ENCODE measurements at places on chromosomes 1 and 21.
A peak's percentile ranks its signal among the peaks of the same experiment; 100 is the strongest.

GRCh38 chr1:201740086-201740541, 88.8 kb upstream of the IPO9 start:
- peak; percentile 11 for DNase-seq

GRCh38 chr1:69305621-69306020, 262.1 kb upstream of the LRRC7 start:
- DNase-seq = no peak

DNA sequence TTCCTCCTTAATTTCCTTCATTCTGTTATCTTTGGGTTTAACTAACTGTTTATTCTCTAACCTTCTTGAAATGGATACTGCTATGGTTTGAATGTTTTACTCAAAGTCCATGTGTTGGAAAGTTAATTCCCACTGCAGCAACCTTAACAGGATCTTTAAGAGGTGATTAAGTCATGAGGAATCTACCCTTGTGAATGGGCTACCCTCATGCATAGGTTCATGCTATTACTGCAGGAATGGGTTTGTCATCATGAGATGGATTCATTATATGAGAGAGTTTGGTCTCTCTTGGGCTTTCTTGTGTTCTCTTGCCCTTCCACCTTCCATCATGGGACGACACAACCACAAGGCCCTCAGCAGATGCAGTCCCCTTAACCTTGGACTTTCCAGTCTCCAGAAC, 516.9 kb downstream of the ADGRL2 start:
- DNase-seq = no peak

DNA sequence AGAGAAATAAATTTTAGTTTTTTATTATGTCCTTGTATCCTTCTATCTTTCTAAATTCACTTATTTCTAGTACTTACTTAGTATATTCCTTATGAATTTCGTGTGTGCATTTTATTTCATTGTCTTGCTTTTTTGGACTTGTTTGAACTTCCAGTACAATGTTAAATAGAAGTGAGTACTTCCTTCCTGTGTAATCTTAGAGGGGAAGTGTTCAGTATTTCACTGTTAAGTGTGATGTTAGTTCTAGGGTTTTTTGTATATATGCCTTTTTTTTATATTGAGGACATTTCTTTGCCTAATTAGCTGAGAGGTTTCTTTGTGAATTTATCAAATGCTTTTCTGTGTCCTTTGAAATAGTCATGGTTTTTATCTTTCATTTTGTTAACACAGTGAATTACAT, 10.7 kb downstream of the LYPLAL1 start:
- DNase-seq = no peak

DNA sequence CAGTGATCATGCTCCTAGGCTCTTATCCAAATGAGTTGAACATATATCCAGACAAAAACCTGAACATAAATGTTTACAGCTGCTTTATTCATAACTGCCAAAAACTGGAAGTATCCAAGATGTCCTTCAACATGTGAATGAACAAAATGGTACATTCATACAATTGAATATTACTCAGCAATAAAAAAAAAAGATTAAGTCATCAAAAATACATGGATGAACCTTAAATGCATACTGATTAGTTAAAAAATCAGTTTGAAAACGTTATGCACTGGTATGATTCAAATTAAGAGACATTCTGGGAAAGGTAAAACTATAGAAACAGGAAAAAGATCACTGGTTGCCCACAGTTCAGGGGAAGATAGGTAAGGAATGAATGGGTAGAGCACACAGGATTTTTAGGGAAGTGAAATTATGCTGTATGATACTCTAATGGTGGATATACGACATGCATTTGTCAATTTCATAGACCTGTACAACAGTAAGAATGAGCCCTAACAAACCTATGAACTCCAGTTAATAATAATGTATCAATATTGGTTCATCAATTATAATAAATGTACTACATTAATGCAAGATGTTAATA, 3.1 kb downstream of the LRRC40 start:
- DNase-seq = no peak

DNA sequence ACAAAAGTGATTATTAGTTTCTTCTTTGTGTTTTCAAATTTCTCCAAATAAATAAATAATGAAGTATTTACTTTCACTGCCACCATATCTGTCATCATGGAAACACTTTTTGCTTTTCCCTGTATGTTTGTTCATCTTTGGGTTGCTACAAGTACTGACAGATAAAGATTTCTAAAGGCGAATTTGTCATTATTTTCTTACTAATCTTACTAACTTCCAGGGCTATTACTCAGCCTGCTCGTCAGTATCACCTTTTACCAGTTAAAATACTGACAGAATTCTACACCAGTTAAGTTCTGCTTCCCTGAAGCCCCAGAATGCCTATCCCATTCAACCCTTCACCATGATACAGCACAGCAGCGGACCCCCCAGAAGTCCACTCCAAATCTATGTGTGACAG, 106.1 kb downstream of the CDC42BPA start:
- DNase-seq = no peak

- no peak for DNase-seq
Observed at GRCh38 chr1:234862944-234863515, 253.1 kb upstream of the IRF2BP2 start.

DNA sequence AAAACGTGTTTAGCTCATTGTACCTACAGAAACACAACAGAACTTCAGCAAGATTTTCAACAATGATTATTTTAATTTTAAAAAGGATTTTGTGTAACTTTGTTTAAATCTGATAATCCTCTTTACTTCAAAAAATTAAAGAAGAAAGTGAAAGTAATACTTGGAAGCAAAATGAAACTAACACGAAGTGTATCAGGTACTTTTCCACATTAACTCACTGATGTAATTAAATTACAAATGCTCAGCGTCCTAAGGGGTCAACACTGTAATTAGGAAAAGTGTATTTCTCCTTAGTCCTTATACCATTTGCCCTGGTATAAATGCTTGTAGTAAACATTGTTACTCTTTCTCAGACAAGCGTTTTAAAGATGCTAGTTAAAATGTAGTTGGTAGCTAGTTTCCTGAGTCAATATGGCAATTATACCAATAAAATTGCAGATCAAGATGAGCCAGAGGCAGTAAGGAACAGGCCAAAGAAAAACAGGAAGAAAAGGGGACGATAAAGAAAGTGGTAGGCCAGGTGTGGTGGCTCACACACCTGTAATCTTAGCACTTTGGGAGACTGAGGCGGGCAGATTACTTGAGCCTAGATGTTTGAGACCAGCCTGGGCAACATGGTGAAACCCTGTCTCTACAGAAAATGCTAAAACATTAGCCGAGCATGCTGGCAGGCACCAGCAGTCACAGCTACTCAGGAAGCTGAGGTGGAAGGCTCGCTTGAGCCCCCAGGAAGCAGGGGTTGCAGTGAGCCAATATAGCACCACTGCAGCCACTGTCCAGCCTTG, 553.0 kb downstream of the SMYD3 start:
- no peak for DNase-seq

- DNase-seq = peak; percentile 71
Observed at GRCh38 chr21:14545906-14546480, at the start of gene SAMSN1. Gene SAMSN1, minus strand, starts transcription at chr21:14546315. Its CDS starts 54 bp downstream, at chr21:14546261.

DNA sequence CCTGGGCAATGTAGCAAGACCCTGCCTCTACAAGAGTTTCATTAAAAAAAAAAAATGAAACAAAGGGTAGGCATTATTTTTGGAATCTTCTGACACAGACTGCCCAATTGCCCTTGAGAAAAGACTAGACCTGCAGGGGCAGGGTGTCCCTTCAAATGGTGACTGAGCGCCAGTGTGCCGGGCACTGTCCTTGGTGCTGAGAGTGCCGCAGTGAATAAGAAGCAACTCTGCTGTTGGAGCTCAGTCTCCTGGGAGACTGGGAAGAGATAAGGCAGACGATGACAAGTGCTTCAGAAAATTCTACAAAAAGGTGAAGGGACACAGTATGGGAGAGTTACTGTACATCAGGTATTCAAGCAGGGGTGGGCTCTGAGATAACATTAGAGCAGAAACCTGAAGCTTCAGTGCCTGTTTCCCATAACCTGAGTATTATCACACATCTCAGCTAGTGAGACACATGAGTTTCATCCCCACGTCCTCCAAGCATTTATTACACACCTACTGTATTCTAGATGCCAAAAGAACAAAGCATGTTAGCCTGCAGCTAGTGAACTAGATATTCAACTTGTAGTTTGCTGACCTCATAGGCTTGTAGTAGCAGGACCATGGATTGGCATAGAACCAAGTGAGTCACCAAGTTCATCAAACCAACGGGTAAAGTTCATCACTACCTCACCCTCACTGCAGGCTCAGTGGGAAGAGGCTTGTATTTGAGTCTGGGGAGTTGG, 18.4 kb upstream of the RPL11 start:
- peak; percentile 33 for DNase-seq

DNA sequence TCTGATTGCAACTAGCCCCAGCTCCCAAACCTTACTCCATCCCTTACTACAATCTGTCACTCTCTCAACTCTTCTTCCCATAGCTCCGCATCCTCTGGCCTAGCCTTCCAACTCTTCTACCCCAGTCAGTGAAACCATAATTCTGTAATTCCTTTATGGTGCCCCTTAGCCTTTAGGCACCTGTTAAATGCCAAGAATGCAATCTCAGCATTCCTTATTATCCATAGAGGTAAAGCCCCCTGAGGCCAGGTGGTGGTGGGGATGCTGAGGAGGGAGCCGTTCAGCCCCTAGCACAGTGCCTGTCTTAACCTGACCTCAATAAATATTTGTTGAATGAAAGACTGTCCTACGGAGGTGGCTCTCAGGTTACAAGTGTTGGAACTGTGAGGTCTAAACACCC, 14.0 kb downstream of the ATP1A2 start:
- DNase-seq = no peak

DNA sequence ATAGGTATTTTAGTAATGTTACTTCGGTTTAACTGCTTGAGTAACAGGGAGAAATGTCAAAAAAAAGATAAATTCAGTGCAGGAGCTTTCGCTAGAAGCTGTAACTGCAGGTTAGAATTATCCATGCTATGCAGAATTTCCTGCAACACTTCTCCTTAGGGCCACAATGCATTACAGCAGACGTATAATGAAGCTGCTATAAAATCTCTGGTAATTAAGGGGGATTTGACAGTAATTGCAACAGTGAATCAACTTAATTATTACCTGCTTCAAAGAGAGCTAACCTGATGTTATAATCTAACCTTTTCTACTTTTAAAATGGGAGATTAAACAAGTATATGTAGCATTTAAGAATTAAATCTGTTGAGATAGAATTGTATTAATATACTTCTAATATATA, 92.6 kb downstream of the ATG4C start:
- DNase-seq = no peak

DNA sequence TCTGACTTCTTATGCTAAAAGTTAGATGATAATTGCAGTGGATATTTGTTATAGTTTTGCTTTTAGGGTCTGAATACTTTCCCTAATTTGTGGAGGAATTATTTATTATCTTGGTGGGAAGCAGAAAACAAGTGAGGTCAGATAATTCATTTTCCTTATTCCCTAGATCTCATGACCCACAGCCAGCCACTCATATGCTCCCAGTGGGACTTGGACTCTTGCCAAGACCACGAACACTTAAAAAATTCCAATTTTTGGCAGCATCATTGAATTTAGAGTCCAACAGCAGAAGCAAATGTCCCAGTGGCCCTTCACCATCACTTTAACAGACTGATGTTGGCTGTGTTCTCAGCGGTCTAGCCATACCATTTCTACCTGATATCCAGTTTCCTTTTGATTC, 204.2 kb downstream of the HMCN1 start:
- no peak for DNase-seq

Measured in stimulated activated CD4-positive, alpha-beta T cell treated with anti-CD3 and anti-CD28 coated beads, Interleukin-15, amount 100 ng/mL, for 24 hours (primary cell).